ENCODE measurements at places on chromosomes 3 and 15.

DNA sequence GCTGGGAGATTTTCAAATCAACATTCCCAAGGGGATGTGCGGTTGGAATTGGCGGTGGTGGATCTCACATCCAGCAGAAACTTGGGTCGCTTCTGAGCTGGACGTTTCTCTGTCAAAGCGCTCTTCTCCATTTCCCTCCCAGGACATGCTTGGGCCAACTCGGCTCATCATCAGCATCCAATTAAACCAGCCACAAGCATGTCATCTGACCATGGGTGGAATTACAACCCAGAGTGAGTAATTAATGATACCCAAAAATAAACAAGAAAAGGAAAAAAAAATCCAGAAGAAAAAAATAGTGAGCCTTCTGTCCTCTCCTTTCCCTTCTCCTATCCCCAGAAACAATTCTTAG, 111.2 kb downstream of the XXYLT1 start:
- no peak for DNase-seq

- DNase-seq: no peak
Measured at GRCh38 chr3:15214758-15215157, 8.7 kb downstream of the CAPN7 start.

GRCh38 chr3:136152963-136153362, 43.2 kb downstream of the MSL2 start:
- no peak for DNase-seq

GRCh38 chr15:101477851-101478362, 11.6 kb downstream of the PCSK6 start:
- no peak for DNase-seq

- no peak for DNase-seq
Measured at GRCh38 chr3:24846286-24846860, 351.7 kb upstream of the THRB start.

Data from forelimb muscle (tissue), 1 donor.